ENCODE measurements at places on chromosomes 2 and 18.

GRCh38 chr2:200003444-200003843, 48.1 kb downstream of the MAIP1 start:
- no peak for DNase-seq

DNA sequence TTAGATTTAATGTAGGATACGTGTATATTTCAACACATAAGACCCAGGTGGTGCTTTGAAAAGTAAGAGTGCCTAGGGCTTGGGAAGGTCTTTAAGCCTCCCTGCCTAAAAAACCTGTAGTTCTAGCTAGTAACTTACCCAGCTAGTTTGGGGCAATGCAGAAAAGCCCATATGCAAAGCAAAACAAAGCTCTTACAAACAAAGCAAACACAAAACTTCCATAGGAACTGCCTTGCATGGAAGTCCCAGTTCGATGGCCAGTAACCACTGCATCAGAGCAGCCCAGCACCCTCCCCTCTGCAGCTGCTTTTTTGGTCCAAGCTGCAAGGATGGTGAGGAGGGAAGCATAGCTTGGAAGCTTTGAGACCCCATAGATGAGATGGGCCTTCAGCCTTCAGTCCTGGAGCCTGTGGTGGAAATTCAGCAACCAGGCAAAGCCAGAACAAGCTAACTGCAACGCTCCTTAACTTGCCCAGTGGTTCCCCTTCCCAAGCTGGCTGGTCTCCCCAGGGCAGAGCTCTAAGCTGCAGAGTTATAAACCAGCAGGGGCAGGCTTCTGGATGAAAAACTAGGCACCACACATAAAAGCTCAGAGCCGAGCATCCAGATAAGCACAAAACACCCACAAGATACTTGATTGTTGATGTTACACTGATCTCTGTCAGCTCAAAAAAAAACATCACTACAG, 16.2 kb downstream of the C2orf76 start:
- DNase-seq = no peak

- no peak for DNase-seq
Observed at GRCh38 chr2:52017646-52018235, 985.8 kb upstream of the NRXN1 start.

DNA sequence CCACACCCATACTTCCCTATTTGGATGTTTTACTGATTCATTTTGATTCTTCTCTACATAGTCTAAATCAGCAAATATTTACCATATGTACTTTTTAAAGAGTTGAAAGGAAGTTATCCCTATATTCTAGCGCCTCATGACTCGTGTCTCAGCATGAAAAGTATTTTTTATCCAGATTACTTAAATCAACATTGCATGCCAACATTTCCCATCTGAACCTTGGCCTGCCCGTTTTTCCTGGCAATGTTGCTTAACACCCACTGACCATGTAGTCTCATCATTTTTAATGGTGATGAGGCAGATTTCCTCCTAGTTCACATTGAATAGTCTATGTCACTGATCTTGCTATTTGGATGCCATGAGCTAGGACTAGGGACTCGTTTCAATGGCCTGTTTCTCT, 13.2 kb upstream of the SCYGR5 start:
- DNase-seq = no peak

- DNase-seq = peak; percentile 39
Observed at GRCh38 chr18:48059455-48060010, 129.1 kb upstream of the SMAD2 start.

DNA sequence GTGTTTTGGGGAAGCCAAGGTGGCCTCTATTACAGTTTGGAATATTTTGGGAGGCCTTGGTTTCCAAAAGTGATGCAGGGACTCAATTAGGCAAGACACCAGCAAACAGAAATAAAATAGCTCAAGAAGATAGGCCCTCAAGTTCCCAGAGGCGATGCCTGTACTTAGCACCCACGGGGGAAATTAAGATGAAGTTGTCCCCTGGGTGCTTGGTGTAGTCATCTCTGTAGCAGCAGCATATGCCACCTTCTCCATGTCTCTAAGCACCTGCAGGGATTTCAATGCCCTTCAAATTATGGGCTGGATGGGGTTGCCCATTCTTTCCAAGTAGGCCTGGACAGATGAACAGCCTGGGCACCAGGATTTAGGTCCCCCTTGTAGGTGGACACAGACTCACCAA, 185.0 kb downstream of the CTIF start:
- no peak for DNase-seq

- no peak for DNase-seq
Observed at GRCh38 chr2:68458981-68459380, 8.1 kb downstream of the FBXO48 start.

DNA sequence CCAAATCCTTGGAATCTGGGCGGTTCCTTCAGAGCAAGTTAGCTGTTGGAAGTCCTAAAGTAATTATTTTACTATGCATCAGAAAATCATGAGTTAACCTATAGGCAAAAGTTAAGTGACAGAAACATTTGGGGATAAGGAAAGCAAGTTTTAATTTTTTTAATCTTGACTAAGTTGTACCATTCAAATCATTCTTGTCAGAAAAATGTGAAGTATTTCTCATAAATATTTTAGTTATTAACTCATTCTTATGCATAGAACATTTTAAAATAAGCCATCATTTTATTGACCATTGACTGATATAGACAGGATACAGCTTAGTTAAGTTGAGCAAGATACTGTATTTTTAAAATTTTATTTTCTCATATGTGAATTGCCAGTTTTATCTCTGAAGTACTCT, 98.2 kb upstream of the FOSL2 start:
- DNase-seq = no peak

DNA sequence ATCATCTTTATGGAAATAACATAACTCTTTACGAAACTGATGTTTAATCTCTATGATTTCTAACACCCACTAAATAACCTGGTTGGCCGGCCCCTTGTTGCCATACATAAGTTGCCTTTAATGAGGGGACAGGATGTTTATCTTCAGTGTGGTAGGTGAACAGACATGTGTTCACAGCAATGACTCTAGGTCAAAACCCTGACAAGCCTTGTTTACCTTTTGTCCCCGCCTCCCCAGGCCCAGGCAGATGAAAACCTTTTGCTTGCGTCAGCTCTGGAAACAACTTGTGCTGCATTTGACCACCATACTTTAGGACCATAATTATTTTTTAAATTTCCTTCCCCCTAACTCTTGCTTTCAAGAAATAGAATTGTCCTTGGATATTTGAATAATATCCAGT, 2.9 kb upstream of the DSG4 start:
- no peak for DNase-seq

GRCh38 chr2:226256237-226256636, 543.4 kb downstream of the IRS1 start:
- DNase-seq = no peak

GRCh38 chr2:186884587-186884986, 35.6 kb upstream of the ZSWIM2 start:
- DNase-seq = no peak
